Common myeloid progenitor, CD34-positive (primary cell): ENCODE measurements at places on chromosomes 11 and 22.

GRCh38 chr11:10550503-10551289 lies 9.7 kb upstream of the RNF141 start:
- DNase-seq, result no peak

GRCh38 chr11:112345706-112346105 lies 85.0 kb upstream of the PLET1 start:
- DNase-seq, result no peak

- peak; percentile 17 for DNase-seq
These were observed 45.0 kb downstream of the OR4C6 start for GRCh38 chr11:55707029-55707428.

DNA sequence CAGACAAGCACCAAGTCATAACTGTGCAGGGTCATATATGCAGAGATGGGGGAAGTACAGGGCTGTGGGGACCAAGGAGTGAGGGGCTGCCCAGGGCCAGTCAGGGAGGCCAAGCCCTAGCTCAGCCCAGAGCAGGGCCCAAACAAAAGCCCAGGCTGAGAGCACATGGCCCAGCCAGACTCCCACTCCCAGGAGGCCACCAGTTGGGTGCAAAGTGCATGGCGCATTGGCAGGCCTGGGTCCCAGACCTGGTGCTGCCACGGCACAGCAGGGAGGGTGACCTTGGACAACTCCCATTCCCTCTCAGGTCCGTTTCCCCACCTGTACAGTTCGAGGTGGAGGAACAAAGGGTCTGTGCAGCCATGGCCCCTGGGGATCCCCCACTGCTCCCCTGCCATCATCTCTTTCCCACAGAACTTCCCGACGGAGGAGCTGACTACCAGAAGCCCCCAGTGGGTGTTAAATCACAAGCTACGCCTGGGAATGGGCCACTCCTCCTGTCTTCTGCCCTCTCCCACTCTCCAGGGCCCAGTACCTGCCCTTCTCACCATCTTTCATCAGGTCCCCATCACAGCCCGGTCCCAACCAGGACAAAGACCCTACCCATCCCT lies 608 bp downstream of the NIPSNAP1 start:
- no peak for DNase-seq

- DNase-seq, result no peak
These were observed 33.8 kb downstream of the ADAMTS8 start for GRCh38 chr11:130394615-130395014.

GRCh38 chr11:125148743-125149142 lies 15.8 kb upstream of the PKNOX2 start:
- DNase-seq, result no peak

DNA sequence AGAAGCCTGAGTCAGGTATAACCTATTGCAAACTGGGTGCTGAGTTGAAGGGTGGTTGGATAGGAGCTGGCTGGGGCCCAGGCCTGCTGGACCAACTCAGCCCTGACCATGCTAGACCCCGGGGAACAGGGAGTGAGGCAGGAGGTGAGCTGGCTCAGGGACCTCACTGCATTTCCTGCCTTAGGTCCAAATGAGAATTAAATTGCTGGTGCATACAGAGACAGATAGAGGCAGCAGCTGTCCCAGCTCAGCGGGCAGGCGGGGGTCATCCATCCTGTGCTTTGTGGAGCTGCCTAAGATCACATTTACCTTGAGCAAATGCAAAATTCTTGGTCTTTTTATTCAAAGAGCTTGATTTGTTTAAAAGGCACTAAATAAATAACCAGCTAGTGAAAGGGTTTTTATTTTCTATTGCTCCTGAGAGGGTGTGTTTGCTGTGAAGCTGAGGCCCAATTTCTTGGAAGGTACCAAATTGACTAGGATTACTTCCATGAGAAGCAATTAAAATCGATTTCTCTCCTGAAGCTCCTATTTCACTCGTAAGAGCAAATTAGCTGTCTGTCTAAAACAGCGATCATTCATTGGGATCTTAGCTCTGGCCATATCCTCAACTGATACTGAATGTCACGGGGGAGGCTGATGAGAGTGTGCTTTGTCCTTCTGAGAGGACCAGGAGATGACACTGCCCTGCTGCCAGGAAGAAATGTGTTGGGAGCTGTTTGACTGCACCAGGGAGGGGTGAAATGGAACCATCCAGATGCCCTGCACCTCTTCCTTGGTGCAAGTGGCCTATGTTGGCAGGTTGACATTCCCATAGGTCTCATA lies 24.9 kb downstream of the USH1C start:
- no peak for DNase-seq

DNA sequence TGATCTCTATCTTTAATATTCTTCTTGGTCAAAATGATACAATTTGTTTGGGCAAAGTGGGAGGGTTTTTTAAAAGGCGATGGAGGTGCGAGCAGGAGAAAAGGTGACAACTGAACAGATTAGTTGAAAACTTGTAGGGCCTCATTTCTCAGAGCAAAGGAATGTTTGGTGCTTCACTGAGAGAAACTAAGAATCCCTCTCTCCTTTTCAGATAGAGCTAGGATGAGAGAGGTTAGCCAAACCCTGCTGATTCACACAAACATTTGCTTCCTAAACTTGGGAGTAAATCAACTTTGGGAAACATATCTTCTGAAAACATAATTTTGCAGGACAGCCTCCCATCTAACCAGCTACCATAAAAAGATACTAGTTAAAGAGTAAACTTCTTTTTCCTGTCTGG lies 57.0 kb downstream of the PHF21A start:
- DNase-seq, result no peak

DNA sequence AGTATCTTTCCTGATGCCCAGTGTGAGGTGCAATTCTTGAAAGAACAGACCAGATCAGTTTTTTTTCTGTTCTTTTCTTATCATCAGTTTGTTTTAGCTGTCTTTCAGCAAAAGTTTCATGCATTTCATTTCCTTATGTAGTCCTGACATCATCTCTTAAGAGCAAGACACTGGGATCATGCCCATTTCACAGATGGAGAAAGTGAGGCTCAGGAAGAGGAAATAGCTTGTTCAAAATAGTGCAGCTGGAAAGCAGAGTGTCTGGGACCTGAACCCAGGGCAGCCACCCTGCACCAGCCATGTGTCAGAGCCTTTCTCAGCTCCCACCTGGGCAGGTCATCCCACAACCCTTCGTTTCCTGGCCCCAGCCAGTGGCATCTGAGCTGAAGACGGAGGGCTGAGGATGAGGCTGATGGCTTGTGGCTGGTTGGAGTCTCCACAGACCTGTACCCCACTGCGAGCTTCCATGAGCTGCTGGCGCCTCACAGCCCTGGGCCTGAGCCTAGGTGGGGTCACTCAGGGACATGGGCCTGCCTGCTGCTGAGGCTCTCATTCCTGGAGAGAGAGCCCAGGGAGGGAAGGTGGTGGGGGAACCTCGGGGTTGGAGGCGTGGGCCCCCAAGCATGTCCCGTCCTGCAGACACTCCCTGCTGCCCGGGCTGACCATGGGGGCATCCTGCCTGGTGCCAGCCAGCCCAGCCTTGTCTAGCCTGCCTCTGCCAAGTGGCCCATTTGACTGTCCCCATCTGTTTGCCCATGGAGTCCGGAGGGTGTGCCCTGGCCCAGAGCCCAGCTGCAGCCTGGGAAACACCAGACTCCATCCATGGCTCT lies 61.8 kb downstream of the SMIM38 start:
- no peak for DNase-seq

DNA sequence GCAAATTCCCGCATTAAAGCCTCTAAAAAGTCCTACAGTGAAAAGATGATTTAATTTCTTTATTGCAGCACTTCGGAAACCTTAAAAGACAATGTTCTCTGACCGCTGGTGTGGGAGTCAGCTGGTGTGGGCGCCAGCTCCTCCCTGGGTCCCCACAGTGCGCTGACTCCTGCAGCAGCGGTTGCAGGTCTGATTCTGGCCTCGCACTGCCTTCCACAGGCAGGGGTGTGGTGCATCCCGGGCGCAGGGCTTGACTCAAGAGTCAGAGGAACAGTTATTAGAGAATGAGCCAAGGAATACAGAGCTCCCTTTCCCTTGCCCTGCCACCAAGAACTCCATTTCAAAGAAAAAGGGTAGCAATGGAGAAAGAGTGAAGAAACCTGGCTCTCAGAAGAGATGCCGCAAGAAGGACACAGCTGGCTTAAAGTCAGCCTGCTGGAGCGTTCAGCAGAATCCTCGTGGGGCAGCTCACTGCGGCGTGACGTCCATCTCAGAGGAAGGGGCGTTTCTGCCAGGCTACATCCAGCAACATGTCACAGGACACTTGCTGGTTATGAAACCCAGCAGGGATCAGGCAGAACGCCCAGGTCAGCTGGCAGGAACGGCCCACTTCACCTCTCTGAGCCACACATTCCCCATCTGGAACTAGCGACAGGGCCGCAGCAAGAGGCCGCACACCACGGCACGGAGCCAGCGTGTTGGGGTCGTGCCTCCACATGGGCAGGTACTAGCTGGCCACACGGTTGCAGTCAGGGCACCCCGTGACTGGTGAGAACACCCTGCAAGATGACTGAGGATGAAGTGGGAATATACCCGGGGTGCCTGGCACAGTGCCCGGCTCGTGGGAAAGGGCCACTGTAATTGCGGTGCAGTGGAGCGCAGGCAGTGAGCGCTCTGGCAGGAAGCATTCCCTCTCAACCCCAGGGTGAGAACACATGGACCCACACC lies 18.1 kb upstream of the EFCAB6 start:
- no peak for DNase-seq

GRCh38 chr11:73274722-73275380 lies 2.7 kb downstream of the P2RY6 start:
- no peak for DNase-seq

- no peak for DNase-seq
These were observed 269.6 kb downstream of the LRRC4C start for GRCh38 chr11:41189701-41190436.

DNA sequence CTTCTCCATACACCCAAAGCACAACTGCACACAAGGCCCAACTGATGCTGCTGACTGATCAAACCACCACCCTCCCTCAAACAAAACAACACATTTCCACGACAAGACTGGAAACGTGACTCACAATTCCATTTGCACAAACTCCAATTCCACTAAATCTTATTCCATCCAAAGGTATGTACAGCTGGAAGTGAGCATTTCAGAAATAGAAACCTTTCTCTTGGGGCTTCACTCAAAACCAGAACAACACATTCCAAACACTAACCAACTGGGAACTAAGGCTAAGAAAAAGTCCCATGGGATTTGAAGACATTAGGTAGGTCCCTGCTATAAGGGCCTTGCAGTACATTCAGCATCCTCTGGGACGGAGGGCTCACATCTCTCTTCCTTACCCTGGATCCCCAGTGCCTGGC lies 19.6 kb downstream of the MORC2 start:
- DNase-seq, result no peak

- DNase-seq, result no peak
These were observed 343.0 kb downstream of the RAB38 start for GRCh38 chr11:87832211-87832610.

DNA sequence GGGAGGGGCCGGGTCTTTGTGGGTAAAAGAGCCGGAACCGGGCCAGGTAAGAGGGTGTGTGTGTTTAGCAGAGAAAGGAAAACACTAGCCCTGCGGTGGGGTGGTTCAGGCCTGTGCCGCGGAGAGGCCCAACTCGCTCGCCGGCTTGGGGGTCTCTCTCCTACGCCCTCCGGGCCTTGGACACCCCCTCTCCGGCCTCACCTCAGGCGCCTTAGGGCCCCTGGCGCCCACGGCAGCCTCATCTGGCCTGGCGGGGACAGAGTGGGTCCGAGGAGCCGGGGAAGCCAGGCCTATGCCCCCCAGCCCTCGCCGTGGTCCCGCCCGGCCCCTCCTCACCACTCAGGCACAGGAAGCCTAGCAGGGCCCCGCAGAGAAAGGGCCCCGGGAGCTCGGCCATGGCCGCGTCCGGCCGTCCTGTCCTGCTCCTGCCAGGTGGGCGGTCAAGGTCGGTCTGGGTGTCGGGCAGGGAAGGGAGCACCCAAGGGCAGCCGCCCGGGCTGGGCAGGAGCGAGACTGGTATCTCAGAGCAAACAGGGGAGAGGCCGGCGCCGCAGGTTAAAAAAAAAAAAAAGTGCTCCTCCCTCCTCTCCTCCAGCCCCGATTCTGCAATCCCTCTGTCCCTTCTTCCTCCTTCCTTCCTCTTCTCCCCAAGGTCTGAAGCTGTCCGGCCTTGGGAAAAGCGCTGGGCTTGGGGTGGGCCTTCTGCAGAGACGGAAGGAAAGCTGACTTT lies at the start of gene VSIG2:
TSS of gene VSIG2 (minus strand) at position 515 of the 730 bp plus-strand sequence. CDS start at position 397, 118 bp downstream.
- no peak for DNase-seq

- DNase-seq, result peak; percentile 53
These were observed 1.6 kb upstream of the FGF19 start for GRCh38 chr11:69705351-69705811.

DNA sequence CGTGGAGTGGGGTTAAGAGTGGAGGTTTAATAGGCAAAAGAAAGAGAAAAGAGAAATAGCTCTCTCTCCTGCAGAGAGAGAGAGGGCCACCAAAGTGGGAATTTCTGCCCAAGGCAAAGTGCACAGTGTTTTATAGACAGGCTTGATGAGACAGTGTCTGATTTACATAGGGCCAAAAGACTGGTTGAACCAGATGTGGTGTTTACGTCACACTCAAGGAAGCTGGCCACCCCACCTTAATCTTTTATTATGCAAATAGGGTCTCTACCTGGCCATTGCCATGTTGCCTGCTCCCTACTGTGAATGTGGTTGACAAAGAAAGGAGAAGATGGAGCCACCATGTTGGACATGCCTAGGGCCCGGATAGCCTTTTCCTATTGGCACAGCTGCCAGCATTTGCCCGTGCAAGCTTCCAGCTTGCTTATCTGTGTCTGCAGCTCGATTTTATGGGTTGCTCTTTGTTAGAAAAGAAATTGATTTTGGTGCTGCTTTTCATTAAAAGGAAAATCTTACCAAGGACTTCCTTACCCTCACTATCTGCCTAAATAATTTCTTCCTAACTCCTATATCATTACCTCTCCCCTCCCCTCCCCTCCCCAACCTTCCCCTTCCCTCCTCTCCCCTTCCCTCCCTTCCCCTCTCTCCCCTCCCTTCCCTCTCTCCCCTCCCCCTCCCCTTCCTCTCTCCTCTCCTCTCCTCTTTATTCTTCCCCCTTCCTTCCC lies 436.0 kb downstream of the NELL1 start:
- DNase-seq, result no peak

DNA sequence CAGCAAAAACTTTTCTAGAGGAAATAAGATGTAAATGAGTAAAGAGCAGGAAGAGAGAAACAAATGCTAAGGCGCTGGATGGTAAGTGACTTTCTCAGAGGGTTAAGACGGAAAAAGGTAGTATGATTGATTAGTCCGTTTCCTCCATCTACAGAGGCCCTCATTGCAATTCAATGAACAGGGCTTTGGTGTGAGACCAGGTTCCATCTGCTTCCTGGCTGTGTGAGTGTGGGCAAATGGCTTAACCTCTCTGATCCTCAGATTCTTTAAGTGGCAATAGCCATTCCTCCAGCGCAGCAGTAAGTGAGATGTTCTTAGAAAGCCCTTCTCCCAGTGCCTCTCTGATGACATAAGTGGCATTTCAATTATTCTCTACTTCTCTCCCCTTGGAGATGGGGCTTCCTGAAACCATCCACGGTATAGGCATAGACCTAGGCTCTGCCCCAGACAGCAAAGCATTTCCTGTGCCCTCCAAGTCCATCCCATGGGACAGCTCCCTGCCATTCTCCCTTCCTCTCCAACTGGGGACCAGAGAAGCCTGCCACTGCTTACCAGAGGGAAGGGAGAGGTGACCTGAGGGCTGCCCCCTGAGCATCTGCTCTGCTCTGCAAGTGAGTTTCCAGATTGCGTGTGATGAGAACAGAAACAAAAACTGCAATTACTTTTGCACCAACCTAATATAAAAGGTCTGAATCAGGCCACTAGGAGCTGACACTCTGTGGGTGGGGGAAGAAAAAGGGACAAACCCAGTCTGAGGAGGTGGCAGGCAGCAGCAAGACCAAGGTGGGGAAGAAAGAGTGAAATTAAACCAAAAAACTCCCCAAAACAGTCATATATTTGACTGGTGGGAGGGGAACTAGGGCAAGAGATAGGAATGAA lies 12.7 kb upstream of the CD44 start:
- no peak for DNase-seq

GRCh38 chr22:44561139-44561840 lies 63.3 kb upstream of the RTL6 start:
- no peak for DNase-seq
